ENCODE measurements at places on chromosomes 12 and 14.

DNA sequence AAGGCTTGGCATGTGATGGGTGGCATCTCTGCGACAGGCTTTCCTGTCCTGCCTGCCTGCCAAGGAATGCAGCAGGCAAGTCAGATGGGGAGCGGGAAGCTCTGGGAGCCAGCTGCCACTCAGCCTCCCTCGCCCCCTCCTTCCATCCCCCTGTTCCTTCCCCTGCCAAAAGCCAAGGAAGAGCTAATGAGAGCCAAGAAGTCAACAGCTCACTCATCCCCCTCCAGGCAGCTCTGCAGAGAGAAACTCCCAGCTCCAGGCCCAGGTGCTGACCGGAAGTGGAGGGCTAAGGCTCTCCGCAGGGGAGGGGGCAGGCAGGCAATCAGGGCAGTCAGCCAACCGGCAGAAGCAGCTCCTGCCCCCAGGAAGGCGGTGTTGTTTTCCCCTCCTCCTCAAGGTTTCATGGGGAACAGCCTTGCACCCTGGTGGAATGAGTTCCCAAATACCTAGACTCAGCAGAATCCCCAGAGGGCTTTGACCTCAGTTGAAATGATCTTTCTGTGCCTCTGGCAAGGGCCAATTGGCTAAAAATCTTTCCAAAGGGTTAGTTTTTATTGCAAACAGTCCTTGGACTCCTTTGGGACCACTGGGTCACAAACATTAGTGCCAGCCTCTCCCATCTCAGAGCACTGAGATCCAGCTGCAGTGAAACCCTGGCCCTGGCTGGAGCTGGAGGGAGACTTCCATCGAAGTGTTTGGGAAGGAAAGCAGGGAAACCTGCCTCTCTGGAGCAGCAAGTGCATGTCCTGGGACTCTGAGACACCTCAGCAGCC, 349.1 kb downstream of the DPF3 start:
- DNase-seq, result no peak

GRCh38 chr12:87679251-87679650, 349.9 kb downstream of the C12orf50 start:
- DNase-seq, result no peak

GRCh38 chr12:101924618-101925017, 47.2 kb downstream of the DRAM1 start:
- DNase-seq, result peak; percentile 28

- peak; percentile 97 for DNase-seq
Measured at GRCh38 chr14:32076278-32077080, 625 bp upstream of the ARHGAP5 start.

- DNase-seq, result no peak
Measured at GRCh38 chr14:51917193-51917592, 56.8 kb downstream of the GNG2 start.

- DNase-seq, result no peak
Measured at GRCh38 chr14:104363891-104364760, 215.4 kb upstream of the C14orf180 start.

GRCh38 chr14:35961697-35962274, 135.6 kb downstream of the BRMS1L start:
- DNase-seq, result no peak

GRCh38 chr12:12985817-12986408, 14.2 kb downstream of the HEBP1 start:
- peak; percentile 43 for DNase-seq

DNA sequence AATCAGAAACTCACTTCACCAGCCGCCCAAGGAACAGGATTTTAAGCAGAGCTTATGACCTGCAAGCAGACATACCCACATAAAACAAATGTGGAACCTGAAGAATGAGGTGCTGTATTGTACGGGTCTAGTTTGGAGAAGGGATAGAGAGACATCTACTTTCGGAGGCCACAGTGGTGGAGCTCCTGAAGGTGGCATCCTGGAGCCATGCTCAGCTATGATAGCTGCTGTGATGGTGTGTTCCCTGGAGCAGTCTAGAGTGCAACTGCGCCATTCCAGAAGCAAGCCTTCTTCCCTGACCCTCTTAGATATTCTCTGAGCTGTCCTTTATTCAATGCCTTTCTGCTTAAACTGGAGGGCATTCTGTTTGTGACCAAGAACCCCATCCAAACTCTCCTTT, 402.6 kb downstream of the FUT8 start:
- DNase-seq, result no peak

DNA sequence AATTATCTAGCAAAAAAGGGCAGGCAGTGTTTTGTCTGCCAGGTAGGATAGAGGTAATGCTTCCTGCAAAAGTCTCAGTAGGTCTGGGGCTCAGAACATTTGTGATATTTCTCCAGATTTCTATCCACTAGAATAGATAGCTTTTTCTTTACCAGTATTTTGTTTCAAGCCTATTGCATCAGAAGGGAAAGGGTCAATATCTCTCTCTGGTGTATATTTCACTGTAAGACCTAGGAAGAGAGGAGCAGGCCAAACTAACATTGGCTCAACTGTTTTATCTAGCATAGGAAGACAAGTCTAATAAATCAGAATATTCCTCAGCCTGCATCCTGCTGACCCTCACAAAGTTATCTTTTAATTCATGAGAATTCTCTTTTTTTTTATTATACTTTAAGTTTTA, 106.7 kb upstream of the DAAM1 start:
- DNase-seq, result no peak

DNA sequence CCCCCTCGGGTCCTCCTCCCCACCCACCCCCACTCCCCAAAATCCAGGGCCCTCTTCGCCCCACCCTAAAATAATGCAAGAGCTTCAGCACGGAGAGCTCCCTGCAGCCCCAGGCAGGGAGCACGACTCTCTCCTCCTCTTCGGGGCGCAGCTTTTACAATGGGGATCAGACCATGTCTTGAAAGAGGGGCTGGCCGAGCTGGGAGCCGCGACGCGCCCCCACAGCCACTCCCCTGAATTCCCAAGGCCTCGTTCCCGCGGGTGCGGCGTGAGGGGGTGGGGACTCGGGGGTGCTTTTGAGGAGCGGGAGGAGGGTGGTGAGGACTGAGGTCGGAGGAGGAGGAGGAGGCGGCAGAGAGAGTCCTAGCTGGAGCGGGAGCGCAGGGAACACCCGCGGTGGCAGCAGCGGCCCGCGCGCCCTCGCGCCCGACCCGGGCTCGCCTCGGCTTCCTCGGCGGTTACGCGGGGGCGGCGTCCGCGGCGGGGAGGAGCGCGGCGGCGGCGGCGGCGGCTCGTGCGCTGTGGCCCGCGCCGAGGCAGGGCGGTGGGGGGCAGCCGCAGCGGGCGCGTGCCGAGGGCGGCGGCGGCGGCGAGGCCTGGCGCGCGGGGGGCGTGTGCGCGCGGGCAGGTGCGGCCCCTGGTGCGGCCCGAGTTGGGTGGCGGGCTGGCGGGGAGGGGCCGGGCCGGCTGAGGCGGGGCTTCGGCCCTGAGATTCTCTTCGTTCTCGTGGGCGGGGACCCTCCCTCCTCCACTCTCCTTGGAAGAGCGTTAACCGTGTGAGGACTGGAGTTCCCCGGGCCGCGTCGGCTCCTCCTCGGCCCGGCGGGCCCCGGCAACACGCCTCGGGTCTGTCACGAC, at the start of gene ANKS1B:
TSS of gene ANKS1B (minus strand) at position 666 of the 858 bp plus-strand sequence. CDS start 699 bp downstream, outside the sequence.
- DNase-seq, result peak; percentile 94

DNA sequence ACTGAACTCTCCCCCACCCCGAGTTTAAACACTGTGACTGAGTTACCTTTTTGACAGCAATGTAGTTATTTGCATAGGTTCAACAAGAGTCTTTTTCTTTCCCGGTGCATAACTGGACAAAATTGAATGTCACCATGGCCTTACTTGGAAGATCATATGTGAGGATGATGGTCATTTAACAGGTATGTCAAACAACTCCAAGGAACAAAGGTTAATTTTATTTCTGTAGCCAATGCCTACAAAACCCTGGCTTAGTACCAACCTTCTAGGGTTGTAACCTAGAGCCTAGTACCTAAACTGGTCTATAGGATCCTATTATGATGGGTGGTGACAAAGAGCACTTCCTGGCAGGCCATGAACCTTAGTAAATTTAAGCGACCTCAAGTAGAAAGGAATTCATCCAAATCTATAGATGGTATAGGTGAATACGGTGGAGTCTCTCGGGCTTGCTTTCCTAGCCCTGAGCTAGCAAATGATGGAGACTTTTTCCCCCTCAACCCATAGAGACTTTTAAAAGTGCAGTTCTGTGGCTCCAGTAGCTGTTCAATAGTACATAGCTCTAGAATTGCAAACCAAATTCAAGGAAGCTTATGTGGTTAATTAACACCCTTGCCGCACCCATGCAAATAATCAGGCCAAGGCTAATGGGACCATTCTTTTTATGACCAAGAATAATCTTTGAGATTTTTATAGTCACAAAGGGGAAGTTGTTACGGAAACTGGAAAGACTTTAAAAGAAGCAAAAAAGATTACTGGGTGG, 89.0 kb downstream of the SLC38A1 start:
- DNase-seq, result no peak

GRCh38 chr12:43501703-43502102, 50.3 kb downstream of the ADAMTS20 start:
- DNase-seq, result peak; percentile 39

DNA sequence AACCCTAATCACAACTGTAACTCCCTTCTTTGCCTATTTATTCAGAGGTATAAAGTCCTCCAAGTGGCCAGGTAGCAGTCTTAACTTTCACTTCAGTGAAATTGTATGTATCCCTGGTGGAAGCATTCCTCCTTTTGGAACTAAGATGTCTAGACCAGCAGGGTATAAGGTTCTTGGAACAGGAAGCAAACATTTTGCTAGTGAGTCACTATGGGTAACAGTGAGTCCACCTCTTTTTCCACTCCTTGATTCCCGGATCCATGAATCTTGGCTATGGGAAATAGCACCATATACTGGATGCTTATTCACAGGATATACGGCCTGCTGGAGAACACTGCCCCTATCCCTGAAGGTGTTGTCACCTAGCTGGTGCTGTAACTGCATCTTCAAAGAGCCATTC, 80.2 kb downstream of the KCNA5 start:
- no peak for DNase-seq

DNA sequence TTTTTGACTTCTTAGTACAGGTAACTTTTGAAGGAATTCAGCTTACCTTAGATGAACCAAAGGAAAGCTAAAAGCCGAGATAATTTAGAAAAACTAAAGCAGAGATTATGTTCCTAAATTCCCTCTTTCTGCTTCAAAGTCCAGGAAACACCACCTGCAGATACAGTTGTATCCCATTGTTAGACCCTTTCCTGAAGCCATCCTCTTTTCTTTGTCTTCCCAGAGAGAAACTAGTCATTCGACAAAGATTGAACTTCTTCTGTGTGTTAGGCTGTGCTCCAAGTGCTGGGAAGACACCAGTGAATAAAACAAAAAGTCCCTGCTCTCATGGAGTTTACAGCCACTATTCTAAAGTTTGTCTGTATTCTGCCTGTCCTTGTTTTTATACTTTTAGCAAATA, 29.3 kb downstream of the PPM1A start:
- DNase-seq, result no peak

DNA sequence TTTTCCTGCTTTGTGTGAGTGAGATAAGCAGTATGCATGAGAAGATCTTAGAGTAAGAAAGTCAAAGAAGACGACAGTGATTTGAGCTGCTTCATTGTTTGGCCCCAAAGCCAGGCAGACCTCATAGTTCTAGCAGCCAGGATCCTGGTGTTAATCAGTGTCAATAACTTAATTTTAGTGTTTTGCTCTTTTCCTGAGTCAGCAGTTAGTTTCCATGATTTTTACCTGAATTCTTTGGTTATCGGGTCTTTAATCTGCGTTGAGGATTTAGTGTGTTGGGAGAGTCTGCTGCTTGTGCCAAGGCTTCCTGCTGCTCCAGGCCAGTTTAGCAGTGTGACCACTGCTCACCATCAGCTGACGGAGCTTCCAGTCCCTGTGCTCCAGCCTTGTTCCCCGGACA, 241.6 kb upstream of the SOX5 start:
- DNase-seq, result no peak

GRCh38 chr12:93722835-93723567, 45.8 kb downstream of the CRADD start:
- no peak for DNase-seq

DNA sequence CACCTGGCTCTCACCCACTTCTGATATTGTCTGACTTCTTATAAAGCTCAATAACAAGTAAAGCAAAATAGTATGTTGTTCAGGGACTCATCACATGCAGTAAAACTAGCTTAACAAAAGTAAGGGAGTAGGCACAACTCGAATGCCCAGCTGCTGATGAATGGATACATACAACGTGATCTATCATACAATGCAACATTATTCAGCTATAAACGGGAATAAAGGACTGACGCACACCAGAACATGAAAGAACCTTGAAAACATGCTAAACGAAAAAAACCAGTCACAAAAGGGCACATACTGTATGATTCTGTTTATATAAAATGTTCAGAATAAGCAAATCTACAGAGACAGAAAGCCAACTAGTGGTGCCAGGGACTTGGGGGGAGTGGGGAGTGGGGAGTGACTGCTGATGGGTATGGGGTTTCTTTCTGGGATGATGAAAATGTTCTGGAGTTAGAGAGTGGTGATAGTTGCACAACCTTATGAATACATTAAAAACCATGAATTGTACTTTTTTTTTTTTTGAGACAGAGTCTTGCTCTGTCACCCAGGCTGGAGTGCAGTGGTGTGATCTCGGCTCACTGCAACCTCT, 11.1 kb downstream of the PLBD2 start:
- DNase-seq, result no peak

GRCh38 chr12:120130011-120130410, 13.5 kb upstream of the RAB35 start:
- DNase-seq, result no peak

GRCh38 chr12:106074361-106074705, 64.4 kb downstream of the NUAK1 start:
- no peak for DNase-seq

- DNase-seq, result no peak
Measured at GRCh38 chr14:101504096-101504948, 57.0 kb upstream of the DIO3 start.

GRCh38 chr14:71466251-71466650, 466.0 kb upstream of the RGS6 start:
- no peak for DNase-seq

GRCh38 chr14:58864751-58865513, 227.2 kb downstream of the DACT1 start:
- DNase-seq, result peak; percentile 90

- DNase-seq, result no peak
Measured at GRCh38 chr14:23079716-23080115, 15.2 kb downstream of the ACIN1 start.

DNA sequence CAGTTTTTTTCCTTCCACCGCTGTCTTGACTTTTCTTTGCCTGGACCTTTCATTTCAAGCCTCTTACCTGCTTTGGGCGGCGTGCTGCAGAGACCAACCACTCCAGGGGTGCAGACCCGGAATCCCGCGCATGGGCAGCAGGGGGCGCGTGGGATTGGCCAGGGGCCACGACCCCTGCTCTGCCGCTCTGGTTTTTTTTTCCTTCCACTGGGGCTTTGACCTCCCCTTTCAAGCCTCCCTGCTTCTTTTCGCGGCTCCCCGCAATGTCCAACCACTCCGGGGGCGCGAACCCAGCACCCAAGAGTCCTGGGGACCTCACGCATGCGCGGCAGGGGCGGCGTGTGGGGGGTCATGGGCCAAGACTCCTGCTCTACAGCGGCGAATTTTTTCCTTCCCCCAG, 325.1 kb downstream of the ALG10 start:
- peak; percentile 31 for DNase-seq
